ENCODE measurements at places on chromosomes 13 and 19.

GRCh38 chr19:8631425-8631819 lies 989 bp downstream of the NFILZ start:
- peak; percentile 75 for DNase-seq

GRCh38 chr19:15296353-15296752 lies 36.0 kb downstream of the BRD4 start:
- DNase-seq = no peak

- no peak for DNase-seq
These were observed 954.7 kb downstream of the SLITRK6 start for GRCh38 chr13:84844473-84844872.

DNA sequence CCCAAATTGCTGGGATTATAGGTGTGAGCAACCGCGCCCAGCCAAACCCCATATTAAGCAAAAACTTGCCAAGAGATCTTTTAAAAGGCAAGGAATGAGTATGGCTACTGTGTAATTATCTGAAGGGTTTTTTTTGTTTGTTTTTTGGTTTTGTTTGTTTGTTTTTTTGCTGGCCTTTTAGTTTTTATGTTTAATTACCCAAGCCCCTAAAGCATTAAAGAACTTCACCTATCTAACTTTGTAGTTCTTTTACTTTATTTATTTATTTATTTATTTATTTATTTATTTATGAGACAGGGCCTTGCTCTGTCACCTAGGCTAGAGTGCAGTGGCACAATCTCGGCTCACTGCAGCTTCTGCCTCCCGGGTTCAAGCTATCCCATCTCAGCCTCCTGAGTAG lies 40.3 kb upstream of the GARRE1 start:
- DNase-seq = no peak

DNA sequence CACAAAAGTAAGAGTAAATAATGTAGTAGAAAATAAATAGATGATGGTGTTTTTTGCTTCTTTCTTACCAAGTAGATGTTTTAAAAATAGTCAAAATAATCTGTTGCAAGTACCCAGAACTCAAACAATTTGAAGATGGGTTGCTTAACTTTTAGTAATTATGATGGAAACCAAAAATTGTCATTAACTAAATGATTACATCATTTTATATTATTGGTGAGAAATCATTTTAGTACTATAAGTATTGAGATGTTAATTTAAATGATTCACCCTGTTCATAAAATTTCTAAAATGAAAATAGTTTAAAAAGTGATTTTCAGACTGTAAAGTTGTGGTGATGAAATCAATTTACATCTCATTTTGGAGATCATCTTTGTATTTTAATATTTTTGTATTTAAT lies 404.5 kb downstream of the GPC5 start:
- DNase-seq = no peak

DNA sequence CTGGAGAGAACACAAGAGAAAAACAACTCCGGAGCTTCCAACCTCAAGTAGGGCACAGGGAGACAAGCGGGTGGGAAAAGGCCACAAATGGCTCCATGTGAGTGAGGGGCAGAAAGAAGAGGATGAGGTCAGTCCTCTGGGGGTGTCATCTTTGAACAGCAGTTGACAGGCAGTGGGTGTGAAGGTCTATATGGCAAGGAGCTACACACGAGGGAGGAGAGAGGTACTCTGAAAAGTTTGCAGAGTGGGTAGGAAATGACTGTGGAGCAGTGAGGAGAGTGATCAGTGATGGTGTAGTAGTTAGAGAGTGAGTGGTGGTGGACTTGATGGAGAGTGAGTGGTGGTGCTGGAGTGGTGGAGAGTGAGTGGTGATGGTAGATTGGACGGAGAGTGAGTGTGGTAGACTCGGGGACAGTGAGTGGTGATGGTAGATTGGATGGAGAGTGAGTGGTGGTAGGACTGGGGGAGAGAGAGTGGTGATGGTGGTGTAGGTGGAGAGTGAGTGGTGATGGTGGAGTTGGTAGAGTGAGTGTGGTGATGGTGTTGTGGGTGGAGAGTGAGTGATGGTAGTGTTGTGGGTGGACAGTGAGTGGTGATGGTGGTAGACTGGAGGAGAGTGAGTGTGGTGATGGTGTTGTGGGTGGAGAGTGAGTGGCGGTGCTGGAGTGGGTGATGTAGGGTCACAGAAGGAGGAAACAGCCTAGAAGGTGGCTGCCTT lies 4.0 kb downstream of the TFDP1 start:
- no peak for DNase-seq

- DNase-seq = peak; percentile 47
These were observed 158.4 kb downstream of the RNF17 start for GRCh38 chr13:24922387-24922744.

DNA sequence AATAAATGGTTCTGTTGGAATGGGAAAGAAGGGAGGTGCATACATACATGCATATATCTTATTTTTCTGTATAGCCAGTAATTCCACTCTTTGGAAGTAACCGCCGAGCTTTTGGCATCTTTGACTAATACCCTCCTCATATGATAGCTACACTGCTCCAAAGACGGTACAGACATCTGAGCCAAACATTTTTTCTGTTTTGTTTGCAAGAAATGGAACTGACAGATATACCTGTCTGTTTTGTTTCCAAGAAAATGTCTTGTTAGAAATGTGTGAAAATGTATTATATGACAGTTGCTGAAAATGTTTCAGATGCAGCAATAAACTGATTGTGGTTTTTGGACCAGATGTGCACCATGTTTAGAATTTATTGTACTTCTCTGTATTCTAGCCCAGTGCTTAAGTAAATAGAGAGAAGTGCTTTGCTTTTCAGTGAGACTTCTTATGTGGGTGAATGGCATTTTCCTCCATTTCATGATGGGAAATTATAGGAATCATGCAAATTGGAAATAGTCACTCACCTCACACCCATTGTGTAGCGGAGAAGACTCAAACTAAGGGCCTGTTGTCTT lies 396.9 kb downstream of the KCNRG start:
- DNase-seq = no peak

GRCh38 chr13:71867131-71867814 lies at the start of gene DACH1:
DACH1 (minus strand) TSS chr13:71867204.
- peak; percentile 21 for DNase-seq

DNA sequence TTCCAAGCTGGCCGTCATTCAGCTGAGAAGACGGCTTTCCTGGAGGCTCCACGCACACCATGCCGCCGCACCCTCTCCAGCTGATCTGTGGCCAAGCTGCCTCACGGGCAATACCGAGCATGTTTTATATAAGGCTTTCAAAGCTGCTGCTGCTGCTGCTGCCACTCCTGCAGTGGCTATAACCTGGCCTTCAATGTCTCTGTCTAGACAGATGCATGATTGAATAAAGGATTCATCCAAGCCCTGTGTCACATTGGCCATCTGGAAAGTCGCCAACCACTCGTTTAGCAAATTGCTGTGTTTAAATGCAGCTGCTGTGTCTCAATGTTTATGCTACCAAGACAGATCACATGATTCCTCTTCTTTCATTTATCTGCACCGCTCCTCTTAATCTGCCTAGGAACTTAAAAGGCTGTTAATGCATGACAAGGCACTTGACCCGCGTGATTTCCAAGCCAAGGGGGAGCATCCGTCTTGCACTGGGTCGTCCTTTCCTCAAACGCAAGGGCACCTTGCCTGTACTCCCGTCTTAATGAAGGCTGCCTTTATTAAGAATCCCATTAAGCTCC lies 114.3 kb downstream of the TEX26 start:
- no peak for DNase-seq

DNA sequence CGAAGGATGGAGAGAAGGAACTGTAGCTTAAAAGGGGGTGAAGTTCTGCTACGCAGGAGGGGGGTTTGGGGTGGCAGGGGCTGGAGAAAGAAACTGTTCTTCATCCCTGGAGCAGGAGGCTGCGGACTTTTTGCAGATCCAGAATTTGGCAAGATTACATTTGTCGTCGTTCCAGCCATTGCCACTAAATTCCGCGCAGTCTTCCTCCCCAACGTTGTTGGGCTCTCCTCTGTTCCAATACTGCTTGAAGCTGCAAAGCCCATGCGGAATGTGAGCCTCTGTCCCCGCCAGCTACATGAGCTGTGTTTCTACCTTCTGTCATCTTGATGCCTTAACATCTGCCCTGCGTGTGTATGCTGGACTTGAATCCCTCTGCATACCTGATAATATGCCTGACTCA lies 4.3 kb downstream of the CD209 start:
- no peak for DNase-seq

Data from hepatic stellate cell (primary cell).